ENCODE measurements at places on chromosomes 7 and 10.

GRCh38 chr7:102101926-102102325, 184.7 kb upstream of the SH2B2 start:
- no peak for DNase-seq

- DNase-seq, result no peak
Measured at GRCh38 chr10:127159648-127160245, 36.6 kb downstream of the INSYN2A start.

DNA sequence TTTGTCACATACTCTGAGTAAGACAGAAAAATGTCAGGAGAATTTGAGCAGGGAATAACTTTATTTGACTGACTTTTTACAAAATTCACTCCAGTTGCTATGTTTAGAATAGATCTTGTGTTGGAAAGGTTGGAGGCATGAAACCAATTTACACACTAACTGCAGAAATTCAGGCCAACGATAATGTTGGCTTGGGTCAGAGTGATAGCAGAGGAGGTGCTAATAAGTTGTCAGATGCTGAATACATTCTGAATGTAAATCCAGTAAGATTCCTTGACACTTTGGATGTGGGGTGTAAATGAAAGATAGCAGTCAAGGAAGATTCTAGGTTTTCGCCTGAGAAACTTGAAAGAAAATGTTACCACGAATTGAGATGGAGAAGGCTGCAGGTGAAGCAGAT, 502.5 kb upstream of the GHITM start:
- DNase-seq, result no peak

DNA sequence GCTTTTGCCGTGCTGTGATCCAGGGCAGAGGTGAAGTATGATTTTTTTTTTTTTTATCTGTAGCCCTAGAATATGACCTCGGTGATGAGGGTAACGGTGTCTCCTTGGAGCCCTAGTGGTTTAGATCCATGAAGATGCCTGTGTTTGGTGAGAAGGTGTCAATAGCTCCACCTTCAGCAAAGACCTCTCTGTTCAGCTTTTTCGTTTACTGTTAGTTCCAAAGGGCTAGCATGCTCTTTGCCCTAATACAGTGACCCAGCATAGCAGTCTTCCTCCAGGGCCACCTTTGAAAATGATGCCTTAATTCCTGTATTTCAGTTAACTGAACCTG, 746 bp upstream of the MRPS16 start:
- DNase-seq, result no peak

DNA sequence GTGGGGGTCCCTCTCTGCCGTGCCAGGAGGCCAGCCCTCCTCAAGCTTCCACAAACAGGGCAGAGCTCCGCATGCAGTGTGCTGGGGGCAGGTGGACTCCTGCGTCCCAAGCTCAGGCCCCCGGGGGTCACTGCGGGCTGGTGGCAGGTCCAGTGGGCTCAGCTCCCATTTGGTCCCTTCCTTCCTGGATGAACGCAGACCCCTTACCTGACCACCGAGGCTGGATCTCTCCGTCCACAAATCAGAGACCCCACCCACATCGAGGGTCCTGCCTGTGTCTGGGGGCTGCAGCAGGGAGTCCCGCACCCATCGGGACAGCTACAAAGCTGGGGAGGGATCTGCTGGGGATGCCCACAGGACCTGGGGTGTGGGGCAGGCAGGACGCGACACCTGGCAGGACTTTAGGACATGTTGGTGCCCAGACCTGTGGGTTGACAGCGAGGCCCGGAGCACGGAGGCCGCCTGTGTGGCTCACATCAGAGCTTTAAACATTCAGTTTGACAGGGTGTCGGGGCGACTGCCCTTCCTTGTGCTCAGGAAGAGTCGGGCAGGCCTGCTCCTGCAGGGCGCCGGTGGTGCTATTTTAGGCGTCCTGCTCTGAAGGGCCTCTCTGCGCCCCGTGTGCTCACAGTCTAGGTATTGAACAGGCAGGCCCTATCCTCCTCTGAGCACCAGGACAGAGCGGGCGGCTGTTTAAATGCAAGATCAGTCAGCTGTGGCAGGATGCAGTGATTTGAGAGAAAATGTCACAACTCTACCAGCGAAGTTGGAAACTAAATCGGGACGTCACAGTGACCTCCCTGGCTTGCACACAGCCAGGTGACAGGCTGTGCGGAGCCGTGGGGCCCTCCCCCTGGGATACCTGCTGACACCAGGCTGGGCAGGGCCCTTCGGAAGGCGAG, 15.9 kb upstream of the CFAP46 start:
- DNase-seq, result no peak

GRCh38 chr7:52352013-52352981, 683.1 kb upstream of the POM121L12 start:
- DNase-seq, result no peak

DNA sequence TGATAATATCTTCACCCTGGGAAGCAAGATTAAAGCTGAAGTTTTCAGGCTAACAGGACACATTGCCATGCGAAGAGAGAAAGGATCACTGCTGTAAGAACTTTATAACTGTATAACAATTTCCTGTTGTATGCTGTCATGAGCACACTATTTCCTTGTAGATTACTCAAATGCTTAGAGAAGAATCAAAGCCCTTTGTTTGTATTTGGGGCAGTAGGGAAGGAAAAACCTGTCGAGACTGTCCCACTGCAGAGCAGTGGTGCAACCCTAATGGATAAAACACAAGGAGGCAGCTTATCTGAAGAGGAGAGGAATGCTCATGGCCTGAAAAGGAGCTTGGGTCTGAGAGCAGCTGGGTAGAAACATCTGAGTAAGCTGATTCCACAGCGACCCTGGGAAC, 327.7 kb upstream of the NPSR1 start:
- DNase-seq, result no peak

- no peak for DNase-seq
Measured at GRCh38 chr10:78857193-78857592, 211.6 kb upstream of the ZMIZ1 start.

DNA sequence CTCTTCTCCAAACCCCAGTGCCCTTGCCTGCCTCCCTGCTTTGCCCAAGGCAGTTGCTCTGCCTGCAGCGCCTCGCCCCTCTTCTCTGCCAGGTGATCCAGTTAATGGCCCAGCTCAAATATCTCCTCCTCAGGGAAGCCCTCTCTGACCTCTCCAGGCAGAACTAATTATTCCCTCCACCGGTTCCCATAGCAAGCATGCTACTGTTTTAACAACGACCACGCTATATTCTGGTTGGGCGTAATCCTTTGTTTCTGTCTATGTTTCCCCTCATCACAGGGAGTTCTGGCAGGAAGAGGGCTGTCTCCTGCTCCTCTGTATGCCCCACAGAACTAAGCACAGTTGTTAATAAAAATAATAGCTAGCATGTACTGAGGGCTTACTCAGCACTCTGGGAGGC, 36.8 kb upstream of the R3HCC1L start:
- DNase-seq, result no peak

DNA sequence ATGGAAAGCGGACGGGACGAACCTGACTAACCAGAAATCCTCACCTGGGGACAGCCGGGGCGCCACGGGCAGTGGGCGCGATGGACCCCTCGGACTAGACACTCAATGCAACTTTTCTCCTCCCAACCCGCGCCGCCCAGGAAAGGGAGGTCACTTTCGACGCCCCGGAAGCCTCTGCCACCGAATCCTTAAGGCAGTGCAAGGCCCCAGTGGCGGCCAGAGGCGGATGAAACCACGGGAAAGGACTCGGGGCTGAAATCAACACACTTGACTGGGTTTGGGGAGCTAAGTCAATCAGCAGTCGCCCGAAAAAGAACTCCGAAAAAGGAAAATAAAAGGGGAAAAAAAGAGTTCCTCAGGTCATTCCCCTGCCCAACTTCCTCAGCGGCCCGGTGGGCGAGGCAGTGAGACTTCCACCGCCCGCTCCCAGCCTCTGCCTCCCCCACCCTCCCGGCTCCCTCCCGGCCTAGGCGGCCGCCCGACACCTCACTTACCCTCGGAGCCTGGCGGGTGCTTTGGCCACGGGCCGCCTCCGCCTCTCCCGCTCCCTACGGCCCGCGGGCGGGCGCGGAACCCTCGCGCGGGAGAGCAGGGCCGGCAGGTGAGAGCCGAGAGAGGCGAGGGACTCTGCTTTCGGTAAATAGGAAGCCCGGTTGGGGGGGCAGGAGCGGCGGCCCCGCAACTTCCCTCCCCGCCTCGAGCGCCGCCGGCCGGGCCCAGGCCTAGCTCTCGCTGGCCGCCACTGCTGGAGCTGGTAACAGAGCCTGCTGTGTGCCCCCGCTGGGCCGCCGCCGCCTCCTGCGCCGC, 518 bp downstream of the WAPL start:
- DNase-seq, result no peak

GRCh38 chr10:63206997-63207811, 74.1 kb downstream of the NRBF2 start:
- no peak for DNase-seq

- DNase-seq, result no peak
Measured at GRCh38 chr7:108307194-108307593, 149.0 kb downstream of the NRCAM start.

DNA sequence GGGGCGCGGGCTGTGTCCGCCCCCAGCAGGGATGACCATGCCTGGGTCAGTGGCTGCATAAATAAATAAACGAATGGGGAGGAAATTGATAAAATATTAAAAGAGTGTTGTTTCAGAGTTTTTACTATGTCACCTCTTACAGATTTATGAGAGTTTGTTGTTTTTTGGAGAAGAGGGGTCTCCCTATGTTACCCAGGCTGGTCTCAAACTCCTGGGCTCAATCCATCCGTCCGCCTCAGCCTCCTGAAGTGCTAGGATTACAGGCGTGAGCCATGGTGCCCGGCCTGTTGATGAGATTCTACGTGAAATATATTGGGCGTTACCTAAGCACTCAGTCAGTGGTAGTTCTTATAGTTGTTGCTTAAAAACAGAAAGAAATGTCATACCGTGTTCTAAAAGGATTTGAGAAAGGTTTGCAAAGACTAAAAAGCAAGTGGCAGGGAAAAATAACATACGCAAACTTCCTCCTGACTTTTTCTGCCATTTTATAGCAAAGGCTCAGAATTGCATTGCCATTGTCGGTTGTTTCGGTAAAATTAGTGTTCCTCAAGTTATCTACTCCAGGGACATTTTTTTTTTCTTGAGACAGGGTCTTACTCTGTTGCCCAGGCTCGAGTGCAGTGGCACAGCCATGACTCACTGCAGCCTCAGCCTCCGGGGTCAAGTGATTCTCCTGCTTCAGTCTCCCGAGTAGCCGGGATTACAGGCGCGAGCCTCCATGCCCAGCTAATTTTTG, 39.5 kb upstream of the FOXK1 start:
- DNase-seq, result no peak

GRCh38 chr10:84783386-84783785, 455.0 kb downstream of the CCSER2 start:
- no peak for DNase-seq

DNA sequence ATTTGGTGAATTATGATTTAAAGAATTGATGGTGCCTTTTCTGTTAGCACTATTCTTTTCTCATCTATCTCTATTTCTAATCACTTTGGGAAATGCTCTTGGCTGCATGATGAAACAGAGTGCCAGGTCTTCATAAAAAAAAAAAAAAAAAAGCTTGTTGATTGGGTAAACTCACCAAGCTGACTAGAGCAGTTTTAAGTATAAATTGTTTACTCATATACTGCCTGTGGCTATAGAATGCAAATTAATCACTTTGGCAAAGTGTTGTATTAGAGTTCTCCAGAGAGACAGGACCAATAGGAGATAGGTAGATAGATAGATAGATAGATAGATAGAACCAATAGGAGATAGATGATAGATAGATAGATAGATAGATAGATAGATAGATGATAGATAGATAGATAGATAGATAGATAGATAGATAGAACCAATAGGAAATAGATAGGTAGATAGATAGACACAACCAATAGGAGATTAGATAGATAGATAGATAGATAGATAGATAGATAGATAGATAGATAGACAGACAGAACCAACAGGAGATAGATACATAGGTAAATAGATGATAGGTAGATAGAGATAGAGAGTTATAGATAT, 20.1 kb upstream of the TBXAS1 start:
- DNase-seq, result no peak

Measured in stimulated activated CD4-positive, alpha-beta T cell treated with anti-CD3 and anti-CD28 coated beads, TNF-alpha, amount 100 ng/mL, for 1 hour (primary cell).